ENCODE measurements at places on chromosomes 1 and 21. TPM values are rescaled to one million over a fixed set of nuclear protein-coding genes. Genes with fewer than 3 reads are reported as not detected.

- no peak for DNase-seq
Observed at GRCh38 chr21:37767984-37768383, 148.3 kb downstream of the KCNJ6 start.

DNA sequence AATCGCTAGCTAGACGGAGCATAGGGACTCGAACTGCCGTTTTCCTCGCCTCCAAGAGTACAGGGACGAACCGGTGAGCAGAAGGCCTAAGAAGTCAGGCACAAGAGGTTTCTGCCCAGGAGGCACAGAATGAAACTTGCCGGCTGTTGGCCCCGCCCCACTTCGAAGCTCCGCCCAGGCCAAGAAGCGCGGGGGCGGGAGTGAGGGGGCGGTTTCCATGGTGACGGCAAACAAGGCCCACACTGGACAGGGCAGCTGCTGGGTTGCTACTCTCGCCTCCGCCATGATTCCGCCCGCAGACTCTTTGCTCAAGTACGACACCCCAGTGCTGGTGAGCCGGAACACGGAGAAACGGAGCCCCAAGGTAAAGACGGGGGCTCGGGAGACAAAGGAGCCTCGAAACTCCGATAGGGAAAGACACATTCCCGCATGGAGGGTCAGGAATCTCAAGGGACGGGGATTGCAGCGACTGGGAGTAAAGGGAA is at the start of gene DNALI1:
TSS of gene DNALI1 (plus strand) at position 229 of the 485 bp plus-strand sequence. CDS start at position 284, 55 bp downstream.
- peak; percentile 79 for DNase-seq

GRCh38 chr1:169474302-169474995 is 11.3 kb downstream of the SLC19A2 start:
- DNase-seq, result no peak

GRCh38 chr1:229252228-229252984 is 18.5 kb upstream of the RAB4A start:
- no peak for DNase-seq

The WNT2B gene
- 4.2 TPM for polyA plus RNA-seq

- DNase-seq, result no peak
Observed at GRCh38 chr1:226638608-226639007, 90.0 kb downstream of the STUM start.

GRCh38 chr1:8629241-8630091 is 188.0 kb downstream of the RERE start:
- DNase-seq, result no peak

DNA sequence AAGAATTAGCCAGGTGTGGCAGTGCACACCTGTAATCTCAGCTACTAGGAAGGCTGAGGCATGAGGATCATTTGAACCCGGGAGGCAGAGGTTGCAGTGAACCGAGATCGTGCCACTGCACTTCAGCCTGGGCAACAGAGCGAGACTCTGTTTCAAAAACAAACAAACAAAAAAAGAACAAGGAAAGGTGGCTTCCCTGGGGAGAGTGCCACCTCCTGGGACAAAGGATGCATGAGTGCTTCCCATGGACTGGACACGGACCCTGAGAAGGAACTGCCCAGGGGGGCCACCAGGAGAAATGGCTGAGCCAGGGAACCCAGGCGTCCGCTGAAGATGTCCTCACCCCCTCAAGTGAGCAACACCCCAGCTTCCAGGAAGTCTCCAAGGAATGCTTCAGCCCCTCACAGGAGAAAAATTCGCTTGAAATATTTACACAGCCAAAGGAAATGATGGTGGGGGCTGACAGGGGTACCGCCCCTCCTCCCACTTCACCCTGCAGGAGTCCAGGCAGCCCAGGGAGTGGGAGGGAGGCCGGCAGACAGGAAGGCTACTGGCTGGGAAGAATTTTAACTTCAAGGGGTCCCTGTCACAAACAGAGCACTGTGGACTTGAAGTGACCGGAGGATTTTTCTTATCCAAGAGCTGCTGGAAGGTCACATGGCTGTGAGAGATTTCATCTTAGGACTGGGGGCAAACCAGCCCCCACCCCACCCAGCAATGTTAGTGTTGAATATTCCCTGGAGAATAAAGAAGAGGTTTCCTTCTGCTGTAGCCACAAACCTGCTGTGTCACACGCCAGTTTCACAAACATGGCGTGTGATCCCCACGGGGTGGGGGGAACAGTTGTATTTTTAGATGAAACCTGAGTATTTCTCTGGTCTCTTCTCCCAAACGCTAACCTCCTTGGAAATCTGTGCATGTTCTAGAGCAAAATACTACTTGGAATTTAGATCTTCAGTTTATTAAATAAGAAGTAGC is 90.8 kb upstream of the SLC25A33 start:
- DNase-seq, result no peak

DNA sequence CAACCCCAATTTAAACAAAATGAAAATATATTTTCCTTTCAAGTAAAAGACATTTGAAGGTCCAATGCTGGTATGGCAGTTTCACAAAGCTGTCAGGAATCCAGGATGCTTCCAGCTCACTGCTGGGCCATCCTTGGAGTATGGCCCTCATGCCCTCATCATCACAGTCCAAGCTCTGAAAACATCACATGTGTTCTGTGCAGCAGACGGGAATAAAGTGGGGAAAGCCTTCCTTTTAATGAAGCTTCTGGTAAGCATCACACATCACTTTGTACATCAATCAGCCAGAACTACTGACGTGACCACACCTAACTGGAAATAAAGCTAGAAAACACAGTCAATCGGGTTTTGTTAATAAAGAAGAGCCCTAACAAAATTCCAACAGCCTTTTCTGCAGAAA is 22.7 kb downstream of the CDC42BPA start:
- no peak for DNase-seq

DNA sequence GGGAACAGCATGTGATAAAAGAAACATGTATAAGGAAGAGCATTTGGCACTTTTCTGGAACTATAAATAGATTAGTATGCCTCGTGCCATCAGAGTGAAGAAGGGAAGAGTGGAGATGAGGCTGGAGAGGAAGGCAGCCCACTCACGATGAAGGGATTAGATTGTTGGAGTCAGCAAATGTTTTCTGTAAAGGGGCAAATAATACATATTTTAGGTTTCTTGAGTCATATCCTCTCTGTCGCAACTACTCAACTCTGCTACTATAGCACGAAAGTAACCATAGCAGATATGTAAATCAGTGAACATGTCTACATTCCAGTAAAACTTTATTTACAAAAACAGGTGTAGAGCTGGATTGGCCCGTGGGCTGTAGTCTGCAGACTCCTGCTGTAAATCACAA is 147.8 kb downstream of the TENT5C start:
- DNase-seq, result no peak

- DNase-seq, result no peak
Observed at GRCh38 chr1:5876094-5876650, 116.1 kb downstream of the NPHP4 start.

The KCNK1 gene
- 6.5 TPM for polyA plus RNA-seq

- DNase-seq, result no peak
Observed at GRCh38 chr21:16418226-16418625, 688.4 kb downstream of the USP25 start.

The CD101 gene
- 2.0 TPM for polyA plus RNA-seq

GRCh38 chr1:30360281-30360680 is 363.1 kb downstream of the MATN1 start:
- DNase-seq, result no peak
